Fibroblast of mammary gland (primary cell): ENCODE measurements at places on chromosomes 4 and X.

- no peak for DNase-seq
Observed at GRCh38 chr4:133096972-133097371, 52.1 kb upstream of the PCDH10 start.

GRCh38 chrX:19904778-19905367 lies 17.5 kb upstream of the SH3KBP1 start:
- peak; percentile 57 for DNase-seq

DNA sequence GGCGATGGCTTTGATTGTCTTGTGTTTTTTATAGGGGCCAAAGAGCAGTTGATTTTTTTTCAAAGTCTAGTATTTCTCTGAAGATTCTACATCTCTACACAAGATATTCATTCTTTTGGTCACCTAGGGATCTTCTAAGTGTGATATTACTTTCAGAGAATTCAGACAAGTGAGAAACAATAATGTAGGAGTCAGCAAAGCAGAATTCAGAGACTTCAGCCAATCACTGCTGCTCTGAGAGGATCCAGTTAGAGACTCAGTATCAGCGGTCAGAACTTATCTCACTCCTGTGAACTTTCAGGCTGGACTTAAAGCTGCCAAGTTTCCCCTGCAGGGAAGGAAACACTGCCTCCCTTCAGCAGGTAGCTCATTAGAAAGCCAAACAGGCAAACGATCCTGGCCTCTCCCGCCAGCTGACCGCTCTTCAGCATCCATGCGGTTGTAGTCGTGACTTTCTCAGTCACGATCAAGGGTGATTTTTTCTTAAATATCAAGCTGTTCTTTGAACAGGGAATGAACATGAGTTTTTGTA lies 59.2 kb downstream of the NSUN7 start:
- DNase-seq, result no peak

DNA sequence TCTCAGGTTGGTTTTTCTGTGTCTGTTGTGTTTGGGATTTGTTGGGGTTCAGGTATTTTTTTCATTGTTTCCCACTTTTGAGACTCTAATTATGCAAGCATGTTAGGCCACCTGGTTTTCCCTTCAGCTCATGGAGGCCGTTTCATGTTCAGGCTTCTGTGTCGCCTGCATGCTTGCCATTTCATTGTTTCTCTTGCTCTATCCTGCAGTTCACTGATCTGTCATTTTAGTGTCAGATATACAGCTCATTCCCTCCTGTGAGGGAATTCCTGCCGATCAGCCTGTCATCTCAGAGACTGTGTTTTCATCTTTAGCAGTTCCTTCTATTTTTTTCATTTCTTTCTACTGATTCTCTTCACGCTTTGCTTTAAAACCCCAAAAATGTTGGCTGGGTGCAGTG lies 49.4 kb upstream of the HGFAC start:
- no peak for DNase-seq

DNA sequence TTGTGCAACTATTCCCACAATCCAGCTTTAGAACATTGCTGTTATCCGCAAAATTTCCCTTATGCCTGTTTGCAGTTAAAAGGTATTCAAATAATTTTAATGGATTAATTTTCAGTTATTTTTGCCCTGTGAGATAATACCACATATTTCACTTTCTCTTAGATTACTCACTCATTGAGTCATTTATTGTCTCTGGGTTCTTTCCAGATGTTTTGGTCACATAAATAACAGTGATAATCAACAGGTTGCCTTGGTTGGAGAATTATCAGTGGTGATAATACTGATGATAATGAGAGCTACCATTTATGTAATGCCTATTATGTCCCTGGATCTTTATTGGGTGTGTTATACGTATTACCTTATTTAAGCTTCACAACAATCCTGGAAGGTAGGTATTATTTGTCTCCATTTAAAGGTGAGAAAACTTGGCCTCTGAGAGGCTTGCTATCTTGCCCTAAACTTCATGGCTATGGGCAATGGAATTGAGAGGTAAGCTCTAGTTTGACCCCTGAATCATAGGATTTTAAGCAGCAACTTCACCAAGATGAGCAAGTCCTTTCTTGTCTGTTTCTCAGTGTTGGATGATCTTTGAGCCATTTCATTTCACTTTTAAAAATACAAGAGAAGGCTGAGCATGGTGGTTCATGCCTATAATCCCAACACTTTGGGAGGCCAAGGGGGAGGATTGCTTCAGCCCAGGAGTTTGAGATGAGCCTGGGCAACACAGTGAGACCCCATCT lies 87.4 kb downstream of the KIT start:
- DNase-seq, result peak; percentile 25

DNA sequence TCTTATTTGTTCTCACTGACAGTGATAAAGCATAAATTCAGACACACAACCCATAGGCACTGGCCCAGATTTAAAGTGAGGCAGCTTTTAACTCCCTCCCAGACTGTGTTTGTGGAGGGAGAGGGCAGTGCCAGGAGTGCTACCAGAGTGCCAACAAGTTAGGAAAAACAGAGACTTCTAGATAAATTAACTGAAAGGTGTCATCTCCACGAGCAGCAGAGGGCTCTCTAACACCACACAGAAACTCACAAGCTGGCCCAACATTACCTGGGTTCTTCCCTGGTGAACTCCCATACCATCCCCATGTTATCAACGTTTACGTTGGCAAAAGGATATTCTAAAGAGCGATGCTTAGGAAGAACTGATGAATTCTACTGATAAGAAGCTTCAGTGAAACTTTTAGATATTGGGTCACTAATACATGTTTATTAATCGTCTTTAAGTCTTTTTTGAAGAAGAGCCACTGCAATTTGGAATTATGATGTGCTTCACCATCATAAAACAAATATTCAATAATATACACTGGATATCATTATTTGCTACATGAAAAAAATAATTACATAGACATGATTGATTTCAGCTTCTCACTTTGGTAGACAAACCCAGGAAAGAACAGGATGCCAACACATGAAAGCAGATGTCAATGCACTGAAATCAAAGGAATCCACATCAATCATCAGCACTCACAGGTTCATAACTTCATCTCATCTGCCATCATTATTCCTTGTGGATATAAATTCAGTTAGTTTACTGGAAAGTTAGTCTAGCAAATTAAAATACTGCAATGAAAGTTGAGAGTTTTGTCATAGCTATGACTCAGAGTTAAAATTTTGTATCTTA lies 121.2 kb upstream of the NAP1L5 start:
- DNase-seq, result peak; percentile 64

DNA sequence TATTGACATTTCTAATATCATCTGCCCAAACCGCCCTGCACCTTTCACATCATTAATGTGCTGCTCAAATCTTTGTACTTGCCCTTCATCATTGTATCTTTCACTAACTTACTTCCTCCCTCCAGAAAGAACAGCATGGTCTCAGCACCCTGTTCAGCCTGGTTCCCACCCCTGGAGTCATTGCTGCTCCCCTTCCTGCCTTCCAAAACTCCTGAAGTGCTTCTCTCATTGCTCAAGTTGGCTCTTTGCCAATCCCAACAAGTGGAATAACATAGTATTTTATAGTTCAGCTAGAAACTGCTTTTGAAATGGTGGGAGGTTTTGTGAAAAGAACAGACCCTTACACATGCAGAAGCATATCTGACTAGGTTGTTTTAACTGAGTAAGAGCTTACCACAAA lies 14.0 kb upstream of the TTC29 start:
- DNase-seq, result peak; percentile 43

DNA sequence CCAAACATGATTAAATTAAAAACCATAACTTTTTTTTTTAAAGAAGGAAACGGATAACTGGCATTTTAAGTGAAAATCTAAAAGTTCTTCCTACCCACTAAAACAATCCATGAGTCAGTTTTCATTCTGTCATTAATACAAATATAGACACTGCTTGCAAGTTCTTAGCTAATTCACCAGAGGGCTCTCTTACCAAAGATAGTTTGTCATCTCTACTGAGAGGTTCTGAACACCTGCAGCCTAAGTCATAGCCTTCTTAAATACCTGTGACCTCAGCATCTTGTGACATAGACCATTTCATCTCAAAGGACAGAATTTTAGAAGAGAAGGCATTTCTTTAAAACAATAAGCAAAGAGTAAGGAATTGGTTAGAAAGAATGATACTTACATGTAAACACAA lies 65.3 kb upstream of the FAM120C start:
- peak; percentile 45 for DNase-seq

DNA sequence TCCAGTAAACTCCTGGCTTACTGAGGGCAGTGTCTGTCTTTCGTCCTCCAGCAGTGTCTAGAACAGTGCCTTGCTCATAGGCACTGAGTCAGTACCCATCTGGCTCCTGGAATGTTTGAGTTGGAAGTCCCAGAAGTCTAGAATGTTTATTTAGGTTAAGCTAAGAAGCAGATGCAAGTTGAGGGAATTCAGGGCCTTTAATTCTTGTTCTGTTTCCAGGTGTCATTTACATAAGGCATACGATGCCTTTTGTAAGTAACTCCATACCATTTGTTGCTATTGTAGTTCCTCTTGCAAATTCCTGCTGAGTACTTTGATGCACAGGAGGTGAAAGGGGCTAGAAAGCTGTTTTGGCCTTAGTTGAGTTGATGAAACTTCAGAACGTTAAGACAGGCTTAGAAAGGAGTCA lies 22.2 kb downstream of the ARHGAP10 start:
- peak; percentile 92 for DNase-seq

- DNase-seq, result no peak
Observed at GRCh38 chr4:104677116-104677515, 182.4 kb upstream of the CXXC4 start.

GRCh38 chr4:1723131-1723801 lies 1.9 kb downstream of the TACC3 start:
- no peak for DNase-seq

DNA sequence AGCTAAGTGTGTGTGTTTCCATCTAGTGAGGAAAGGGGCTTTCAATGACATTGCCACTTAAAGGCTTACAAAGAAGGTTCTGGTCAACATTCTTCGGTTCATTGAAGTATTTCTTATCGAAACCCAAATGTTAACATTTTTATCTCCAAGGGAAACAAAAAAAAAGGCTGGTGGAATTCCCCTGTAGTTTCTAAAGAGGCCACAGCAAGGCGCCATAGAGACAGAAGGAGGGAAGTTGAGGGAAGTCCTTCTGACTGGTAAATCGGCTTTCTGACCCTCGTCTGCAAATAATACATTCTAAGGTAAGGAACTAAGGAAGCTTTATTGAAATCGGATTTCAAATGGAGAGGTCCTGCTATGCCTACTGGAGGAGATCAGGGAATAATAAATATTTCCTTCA lies 1.7 kb upstream of the ZFP42 start:
- DNase-seq, result peak; percentile 25

DNA sequence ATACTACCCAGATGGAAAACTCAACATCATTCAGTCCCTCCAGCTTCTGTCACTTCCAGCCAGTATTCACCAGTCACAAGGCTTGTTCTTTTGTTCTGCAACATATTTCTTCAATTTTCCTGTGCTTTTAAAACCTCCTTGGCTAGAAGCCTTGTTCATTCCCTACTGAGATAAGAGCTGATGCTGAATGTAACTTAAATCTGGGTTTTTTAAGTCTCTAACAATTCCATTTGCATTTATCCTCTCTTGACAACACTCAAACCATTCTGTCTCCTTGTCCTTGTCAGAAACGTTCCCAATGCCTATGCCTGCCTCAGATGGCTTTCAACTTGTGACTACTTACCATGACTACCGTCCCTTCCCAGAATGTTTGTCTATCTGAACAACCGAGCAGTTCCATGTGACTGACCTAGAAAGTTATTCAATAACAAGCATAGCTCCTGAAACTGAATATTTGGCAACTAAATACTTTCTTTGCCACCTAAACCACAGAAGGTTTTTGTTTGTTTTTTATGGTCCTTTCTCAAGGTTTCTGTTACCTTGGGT lies 682.9 kb upstream of the GALNTL6 start:
- DNase-seq, result no peak

- no peak for DNase-seq
Observed at GRCh38 chr4:183747931-183748670, 89.0 kb downstream of the TRAPPC11 start.

- DNase-seq, result no peak
Observed at GRCh38 chr4:31051565-31051964, 331.4 kb downstream of the PCDH7 start.

DNA sequence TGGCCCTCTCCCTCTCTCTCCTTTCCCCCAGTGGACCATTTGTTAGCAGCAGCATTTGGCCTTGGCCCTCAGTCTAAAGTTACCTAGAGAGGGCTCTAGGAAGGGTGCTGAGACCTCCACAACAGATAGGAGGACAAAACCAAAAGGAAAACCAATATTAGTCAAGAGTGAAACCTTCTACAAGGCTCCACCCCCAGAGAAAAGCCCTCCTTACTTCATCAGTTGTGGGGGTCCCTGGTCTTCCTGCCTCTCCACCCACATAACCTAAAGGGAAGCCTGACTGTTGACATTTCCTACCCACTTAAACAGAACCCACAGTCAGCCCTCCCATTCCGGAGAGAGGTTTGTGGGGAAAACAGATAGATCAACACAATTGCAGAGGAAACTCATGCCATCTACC lies 4.7 kb upstream of the CD40LG start:
- DNase-seq, result no peak
